ENCODE measurements at places on chromosomes 11 and 22.

- no peak for DNase-seq
Measured at GRCh38 chr22:27336151-27337090, 465.1 kb downstream of the MN1 start.

DNA sequence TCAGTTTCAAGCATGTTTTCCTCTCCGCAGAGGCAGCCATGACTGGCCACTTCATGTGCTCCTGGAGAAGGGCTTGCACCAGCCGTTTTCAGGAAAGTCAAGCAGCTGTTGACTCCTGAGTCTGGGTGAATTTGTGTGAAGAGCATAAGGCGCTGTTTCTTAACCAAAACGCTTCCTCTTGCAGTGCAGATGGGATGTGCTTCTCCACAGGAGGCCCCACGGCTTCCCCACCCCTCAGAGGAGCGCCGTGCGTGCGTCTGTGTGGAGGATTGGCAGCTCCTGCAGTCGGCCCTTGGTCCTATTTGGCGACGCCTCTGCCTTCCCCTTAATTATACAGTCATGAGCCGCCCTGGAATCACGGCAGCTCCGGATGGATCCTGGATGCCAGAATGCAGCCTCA lies 54.1 kb upstream of the B3GAT1 start:
- no peak for DNase-seq

DNA sequence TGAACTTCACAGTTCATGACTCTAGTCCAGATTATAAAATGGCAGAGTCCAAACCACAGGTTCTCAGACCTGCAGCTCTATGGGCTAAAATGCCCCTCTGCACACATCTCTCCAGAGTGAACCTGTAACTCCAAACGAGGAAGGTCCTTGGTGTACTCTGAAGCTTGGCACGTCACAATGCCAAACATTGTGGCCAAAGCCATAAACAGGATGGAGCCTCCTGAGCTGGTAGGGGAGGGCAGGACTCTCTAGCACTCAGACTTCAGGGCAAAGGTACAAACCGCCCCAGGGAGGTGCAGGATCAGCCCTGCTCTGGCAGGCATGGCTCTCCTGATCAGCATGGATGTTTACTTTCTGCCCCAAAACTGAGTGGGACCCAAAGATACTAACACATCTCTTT lies 2.3 kb downstream of the SCUBE2 start:
- no peak for DNase-seq

DNA sequence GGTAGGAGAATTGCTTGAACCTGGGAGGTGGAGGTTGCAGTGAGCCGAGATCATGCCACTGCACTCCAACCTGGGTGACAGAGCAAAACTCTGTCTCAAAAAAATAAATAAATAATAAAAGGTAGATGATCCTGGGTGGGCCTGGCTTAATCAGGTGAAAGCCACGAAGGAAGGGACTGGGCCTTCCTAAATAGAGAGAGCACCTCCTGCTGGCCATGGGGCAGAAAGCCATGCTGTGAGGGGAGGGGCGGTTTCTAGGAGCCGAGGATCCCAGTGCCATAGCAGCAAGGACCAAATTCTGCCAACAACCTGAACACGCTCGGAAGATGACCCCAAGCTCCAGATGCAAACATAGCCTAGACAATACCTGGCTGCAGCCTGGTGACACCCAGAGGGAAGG lies 24.5 kb upstream of the DGKZ start:
- no peak for DNase-seq

DNA sequence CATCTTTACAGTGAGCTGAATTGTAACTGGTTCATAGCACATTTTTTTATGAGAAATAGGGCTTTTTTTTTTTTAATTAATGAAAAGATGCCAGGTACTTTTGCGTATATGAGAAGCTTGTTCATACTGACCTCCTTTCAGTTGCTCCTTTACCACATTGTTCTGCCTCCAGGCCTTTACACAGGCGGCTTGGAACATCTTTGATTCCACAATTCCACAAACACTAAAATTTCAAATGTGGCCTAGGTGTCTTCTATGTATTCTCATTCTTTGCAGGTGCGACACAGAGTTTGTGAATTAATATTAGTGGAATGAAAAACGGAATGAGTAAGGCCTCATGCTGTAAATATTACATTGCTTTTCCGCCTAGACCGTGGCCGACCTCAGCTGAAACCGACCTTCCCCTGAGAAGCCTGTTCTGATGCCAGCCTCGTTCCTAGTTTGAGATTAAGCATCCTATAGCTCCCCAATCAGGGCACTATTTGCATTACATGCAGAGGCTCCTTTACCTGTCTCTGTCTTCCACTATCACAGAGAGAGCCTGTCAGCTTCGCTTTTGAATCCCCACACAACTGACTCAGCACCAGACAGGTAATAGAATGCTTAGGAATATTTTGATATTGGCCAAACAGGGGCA lies 125.8 kb downstream of the LDLRAD3 start:
- no peak for DNase-seq

DNA sequence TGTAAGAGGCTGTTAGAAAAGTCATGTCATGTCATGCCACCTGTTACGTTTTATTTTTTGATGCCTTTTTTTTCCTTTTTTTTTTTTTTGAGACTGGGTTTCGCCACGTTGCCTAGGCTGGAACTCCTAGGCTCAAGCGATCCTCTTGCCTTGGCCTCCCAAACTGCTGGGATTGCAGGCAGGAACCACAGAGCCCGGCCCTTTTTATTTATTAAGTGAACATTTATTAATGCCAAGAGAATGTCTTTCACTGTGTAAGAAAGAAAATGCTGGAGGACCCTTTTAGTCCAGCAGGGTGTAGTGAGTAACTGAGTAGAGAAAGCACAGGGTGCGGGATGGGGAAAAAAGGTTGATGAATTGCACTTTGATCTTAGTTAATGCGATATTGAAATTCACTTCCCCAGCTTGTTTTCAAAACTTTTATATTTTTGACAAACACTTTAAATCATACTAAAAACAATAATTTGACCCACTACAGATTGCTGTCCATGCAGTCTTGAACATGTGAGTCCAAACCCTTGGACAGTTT lies 2.3 kb upstream of the XBP1 start:
- DNase-seq, result no peak

GRCh38 chr11:95429376-95429907 lies 198.4 kb upstream of the SESN3 start:
- DNase-seq, result no peak

- no peak for DNase-seq
Measured at GRCh38 chr11:5065027-5065426, 4.3 kb upstream of the OR52E1 start.

GRCh38 chr11:12762278-12762677 lies 88.1 kb downstream of the TEAD1 start:
- DNase-seq, result no peak

DNA sequence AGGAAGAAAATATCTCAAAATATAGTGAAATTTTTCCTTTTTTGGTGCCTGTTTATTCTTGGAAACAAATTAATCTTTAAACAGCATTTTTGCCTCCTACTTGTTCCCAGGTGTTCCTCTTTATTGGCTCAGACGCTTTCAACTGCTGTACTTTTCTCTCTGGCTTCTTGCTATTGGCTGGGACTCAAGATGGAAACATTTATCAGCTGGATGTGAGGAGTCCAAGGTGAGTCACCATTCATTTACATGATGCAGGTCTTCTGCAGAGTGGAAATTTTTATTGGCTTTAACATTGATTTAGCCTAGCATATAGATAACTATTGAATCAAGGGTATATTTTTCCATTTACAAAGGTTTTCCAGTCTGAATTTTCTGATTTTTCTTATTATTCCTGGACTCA lies 34.4 kb upstream of the DNAJB13 start:
- no peak for DNase-seq

GRCh38 chr22:46289244-46289891 lies 7.3 kb upstream of the GTSE1 start:
- no peak for DNase-seq

DNA sequence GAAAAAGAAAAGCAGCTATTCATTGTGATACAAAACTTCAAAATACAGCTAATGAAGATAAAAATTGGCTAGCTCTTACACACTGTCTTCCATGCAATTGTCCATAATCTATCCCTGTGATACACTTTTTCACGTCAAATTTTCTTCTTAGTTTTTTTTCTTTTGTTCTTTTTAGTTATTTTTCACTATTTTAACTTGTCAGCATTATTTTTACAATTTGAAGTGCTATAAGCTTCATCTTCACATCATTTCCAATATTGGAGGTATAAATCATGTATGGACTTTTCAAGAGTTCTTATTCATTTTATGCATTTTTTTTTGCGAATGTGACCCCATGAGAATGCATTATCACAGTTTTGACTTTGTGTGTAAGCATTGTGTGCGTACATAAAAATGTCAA lies 4.1 kb downstream of the OR5B17 start:
- DNase-seq, result no peak

DNA sequence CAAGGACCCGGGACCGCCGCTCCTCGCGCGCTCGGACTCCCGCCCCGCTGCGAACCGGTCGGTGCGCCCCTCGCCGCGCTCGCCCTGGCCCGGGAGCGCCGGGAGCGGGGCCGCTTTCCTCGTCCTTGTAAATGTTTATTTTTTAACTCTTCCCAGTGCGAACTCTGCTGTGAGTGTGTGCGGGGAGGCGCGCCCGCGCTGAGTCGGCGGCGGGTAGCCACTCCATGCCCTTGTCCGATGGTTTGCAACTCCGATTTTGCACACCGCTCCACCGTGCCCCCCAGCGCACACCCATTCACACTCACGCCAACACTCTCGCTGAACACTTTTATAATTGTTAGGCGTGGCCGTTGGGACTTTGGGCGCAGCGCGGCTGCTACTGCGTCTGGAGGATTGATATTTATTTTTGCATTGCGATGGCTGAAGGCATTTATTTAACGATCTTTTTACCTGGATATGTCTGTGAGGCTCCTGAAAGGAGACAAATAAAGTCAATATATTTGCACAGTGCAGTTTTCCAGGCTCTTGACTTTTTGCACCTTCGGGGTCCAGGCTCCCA lies 1.0 kb downstream of the C11orf96 start:
- no peak for DNase-seq

- peak; percentile 34 for DNase-seq
Measured at GRCh38 chr22:31272522-31273446, 19.5 kb downstream of the PIK3IP1 start.

GRCh38 chr11:19185036-19185435 lies 16.7 kb downstream of the CSRP3 start:
- DNase-seq, result no peak

GRCh38 chr11:64859542-64860414 lies 15.3 kb upstream of the CDC42BPG start:
- DNase-seq, result no peak

DNA sequence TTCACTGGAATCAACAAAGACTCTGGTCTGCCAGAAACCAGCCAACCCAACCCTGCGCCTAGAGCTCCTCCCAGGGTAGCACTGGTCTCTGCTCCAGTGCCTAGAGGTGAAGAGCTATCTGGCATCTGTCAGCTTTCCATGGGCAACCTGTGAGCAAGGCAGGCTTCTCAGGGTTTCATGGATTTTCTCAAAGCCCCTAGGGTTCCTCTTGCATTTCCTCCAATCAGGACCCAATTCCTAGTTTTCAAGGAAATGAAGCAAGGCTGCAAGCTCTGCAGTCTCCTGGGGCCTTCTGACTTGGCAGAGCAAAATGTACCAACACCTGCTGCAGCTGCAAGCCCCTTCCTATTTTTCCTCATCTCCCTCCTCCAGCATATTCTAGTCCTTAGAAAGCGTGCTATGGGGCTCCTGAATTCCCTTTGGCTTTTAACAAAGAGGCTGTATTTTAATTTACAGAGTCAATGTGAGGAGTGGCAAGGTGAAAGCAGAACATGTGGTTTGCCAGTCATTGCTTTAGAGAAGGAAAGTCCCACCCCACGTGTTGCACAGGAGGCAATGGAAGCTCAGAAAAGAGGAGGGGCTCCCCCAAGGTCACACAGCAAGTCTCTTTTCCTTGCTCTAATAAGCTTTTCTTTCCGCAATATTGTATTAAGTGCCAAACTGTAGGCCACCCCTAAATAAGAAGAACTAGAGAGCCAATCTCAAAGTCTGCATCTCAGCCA lies 33.0 kb upstream of the RIC3 start:
- no peak for DNase-seq

GRCh38 chr11:79672786-79673185 lies 232.0 kb upstream of the TENM4 start:
- DNase-seq, result no peak

DNA sequence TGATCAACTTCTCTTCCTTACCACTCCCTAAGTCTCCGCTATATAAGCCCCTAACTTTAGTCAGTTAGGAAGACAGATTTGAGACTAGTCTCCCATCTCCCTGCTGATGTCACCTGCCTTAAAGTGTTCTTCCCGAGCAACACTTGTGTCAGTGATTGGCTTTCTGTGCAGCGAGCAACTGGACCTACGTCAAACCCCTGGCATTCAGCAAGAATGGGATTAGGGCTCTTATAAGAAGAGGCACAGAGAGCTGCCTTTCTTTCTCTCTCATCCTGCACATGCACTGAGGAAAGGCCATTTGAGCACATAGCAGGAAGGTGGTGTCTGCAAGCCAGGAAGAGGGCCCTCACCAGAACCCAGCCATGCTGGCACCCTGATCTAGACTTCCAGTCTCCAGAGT lies 116.6 kb upstream of the THY1 start:
- DNase-seq, result no peak

DNA sequence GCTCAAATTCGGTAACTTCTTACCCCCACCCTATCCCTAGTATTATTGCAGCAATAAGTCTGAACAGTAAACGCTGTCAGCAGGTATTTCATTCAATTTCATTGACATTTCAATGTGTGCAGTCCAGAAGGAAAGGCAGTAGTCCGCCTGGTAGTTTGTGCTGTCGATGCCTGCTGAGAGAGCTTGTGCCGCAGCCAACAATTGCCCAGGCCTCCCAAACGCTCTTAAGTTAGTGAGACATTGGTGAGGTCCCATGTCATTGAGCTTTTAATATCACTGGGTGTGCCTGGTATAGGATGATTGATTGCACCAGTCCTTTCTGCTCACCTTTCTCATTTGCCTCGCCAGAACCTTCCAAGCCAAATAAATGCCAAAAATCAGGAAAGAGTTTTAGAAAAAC lies 28.1 kb downstream of the ALKBH3 start:
- no peak for DNase-seq
